ENCODE measurements at places on chromosomes 12 and 14.

DNA sequence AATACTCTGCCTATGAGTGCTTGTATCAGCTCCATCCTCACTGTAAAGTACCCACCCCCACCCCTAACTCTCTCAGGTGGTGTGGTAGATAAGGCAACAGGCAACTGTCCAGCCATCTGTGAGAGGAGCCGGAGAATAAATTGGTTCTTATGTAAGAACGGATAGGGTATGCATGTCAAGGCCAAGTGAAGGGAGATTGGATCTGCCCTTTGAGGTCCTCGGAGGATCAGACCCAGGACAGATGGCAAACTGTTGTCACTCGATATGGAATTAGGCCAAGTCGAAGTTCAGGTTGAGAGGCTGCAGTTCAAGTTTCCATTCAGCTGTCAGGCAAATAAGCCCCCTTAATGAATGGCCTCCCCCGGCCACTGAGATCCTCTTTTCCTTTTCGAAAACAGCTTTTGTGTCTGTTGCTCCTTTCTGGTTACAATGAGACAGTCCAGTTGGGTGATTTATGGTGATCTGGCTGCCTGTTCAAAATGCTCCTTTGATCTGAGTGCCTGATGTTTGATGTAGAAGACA is 120.3 kb downstream of the VRK1 start:
- no peak for DNase-seq

GRCh38 chr12:99455350-99456035 is 192.1 kb upstream of the GARIN6 start:
- no peak for DNase-seq

DNA sequence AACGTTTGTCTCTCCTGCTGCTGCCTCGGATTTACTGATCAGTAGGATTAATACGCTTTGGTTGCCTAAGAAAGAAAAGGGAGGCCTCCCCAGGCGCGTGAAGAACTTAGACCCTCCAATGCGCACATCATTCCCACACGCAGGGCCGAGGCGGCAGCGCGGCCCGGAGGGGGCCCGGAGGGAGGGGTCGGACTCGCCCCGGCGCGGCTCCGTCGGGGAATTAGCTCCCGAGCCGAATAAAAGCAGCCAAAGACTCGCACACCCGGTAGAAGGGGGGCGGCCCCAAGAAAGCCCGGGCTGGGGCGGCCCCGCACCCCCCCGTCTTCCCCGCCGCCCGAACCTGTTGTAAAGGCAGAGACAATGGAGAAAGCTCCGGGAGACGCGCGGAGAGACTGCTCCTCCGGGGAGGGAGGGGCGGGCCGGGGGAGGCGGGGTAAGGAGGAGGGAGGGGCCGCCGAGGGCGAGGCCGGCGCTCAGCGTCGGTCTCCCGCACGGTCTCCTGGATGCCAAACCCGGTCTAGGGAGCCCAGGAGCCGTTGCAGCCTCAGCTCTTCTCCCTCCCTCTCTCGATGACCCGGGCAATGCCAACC is at the start of gene NELL2:
TSS of gene NELL2 (minus strand) at position 362 of the 590 bp plus-strand sequence. CDS start 446 bp downstream, outside the sequence.
- DNase-seq: no peak

- no peak for DNase-seq
Observed at GRCh38 chr12:124829008-124829707, 34.5 kb downstream of the SCARB1 start.
